Urinary bladder (tissue), 4 donors: ENCODE measurements at places on chromosomes 1 and 21.

GRCh38 chr1:109764561-109765482 lies 1.1 kb upstream of the EPS8L3 start:
- no peak for DNase-seq

DNA sequence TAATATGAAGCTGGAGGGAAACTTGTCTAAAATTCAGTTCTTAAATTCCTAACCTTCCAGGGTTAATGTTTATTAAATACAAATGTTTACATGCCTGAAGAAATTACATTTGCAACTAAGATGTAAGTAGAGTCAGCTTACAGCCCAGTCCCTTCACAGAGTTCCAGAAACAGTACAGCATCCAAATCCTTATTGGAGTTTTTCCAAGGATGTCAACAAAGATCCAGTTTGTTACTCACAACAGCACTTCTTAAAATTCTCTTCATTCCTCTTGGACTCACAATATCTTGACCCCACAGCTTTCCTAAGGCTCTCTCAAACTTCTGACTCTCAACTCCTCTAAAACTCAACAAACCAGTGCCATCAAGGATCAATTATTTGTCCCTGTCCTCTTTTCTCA lies 50.1 kb upstream of the RWDD3 start:
- DNase-seq, result no peak

DNA sequence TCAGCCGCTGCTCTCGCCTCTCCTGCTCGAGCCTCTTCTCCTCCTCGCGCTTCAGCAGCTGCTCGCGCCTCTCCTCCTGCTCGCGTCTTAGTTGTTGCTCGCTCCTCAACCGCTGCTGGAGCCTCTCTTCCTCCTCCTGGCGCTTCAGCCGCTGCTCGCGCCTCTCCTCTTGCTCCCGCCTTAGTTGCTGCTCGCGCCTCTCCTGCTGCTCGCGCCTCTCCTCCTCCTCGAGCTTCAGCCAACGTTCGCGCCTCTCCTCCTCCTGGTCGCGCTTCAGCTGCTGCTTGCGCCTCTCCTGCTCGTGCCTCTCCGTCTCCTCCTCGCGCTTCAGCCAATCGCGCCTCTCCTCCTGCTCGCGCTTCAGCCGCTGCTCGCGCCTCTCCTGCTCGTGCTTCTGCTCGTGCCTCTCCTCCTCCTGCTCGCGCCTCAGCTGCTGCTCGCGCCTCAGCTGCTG lies 3.7 kb downstream of the TCHH start:
- DNase-seq, result no peak

GRCh38 chr1:27416387-27417111 lies 24.1 kb downstream of the GPR3 start:
- no peak for DNase-seq

DNA sequence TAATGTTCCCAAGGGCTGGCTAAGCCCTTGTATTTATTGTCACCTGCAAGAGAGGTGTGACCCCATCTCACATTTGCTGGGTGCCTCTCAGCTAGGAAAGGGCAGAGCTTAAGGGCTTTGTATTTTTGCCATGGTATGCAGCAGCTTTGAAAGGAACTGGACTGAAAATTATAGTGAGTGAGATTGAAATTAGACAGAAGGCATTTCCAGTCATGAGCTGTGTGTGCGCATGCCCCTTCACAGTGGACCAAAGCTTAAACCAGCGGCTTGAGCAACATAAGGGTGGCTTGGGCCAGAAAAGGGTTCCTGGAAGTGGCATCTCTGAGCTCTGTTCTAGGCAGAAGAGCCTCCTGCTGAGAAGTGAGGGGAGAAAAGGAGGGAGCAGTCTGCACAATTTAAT lies 19.8 kb downstream of the MYOG start:
- DNase-seq, result no peak

- no peak for DNase-seq
These were observed 48.8 kb downstream of the TENT5C start for GRCh38 chr1:117654493-117655219.

DNA sequence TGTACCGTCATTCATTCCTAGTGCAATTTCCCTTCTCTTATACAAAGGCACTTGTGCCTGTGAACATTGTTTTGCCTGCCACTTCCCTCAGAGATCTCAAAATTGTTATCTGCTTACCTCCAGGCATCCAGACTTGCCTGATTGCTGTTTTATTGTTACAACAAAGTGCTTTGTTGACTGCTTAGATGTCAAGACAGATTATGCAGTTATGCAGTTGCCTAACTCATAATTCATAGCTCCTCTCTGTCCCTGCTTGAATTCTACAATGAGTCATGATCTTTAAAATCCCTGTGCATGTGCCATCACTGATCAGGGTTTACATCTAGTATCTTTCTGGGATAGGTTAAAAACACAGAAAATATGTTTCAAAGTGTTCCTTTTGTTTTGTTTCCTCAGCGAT lies 24.5 kb downstream of the CXADR start:
- DNase-seq, result no peak

DNA sequence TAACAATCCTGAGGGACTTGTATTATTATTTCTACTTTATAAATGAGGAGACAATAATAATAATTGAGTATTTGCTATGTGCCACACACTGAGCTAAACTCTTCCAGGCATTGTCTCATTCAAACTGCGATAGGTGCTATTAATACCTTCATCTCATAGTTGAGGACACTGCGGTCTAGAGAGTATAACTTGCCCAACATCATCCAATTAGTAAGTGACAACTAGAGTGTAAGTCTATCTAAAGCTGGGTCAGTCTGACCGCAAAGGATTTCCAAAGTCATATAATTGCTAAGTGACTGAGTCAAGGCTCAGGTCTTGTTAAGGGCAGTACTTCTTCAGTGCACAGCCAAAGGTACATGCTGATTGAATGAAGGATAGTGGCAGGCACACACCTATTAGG lies 9.7 kb downstream of the BCL9 start:
- no peak for DNase-seq

- no peak for DNase-seq
These were observed 232.0 kb upstream of the VAMP3 start for GRCh38 chr1:7538849-7539768.

DNA sequence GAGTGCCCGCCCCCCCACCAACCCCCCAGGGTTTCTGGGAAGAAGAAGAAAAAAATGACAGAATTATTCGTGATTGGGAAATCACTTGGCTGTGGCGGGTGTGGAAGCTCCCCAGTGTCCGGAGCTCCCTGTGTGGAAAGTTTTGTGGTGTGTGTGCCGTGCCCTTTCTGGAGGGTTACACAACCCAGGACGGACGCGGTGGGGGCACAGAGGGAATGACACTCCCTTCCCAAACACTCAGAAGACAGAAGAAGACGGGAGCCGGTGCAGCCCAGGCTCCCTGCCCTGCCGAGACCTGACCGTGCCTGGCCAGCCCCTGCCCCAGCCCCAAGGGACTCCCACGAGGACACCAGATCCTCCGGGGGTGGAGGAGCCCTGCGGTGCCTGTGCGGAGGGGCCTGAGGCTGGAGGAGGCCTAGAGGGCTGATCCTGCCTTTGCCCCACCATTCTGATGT lies 33.0 kb upstream of the ADARB1 start:
- DNase-seq, result no peak

DNA sequence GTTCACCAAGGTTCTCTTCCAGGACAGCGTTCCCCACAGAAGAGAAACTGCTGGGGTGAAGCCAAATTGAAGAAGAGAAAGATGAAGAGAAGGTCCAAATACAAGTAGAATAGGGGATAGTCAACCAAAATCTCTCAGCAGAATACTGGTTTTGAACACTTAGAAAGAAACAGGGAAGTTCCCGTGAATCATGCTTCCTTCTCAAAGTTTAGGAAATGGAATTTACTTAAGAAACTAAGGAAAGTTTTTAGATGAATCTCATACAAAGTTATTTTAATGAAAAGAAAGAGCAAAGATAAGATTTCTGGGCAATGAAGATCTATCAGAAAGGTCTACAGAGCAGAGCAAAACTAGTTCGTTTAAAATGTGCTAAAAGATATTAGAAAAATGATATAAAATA lies 43.3 kb downstream of the EXO1 start:
- DNase-seq, result no peak

GRCh38 chr1:35598895-35599294 lies 25.8 kb downstream of the TFAP2E start:
- DNase-seq, result no peak

DNA sequence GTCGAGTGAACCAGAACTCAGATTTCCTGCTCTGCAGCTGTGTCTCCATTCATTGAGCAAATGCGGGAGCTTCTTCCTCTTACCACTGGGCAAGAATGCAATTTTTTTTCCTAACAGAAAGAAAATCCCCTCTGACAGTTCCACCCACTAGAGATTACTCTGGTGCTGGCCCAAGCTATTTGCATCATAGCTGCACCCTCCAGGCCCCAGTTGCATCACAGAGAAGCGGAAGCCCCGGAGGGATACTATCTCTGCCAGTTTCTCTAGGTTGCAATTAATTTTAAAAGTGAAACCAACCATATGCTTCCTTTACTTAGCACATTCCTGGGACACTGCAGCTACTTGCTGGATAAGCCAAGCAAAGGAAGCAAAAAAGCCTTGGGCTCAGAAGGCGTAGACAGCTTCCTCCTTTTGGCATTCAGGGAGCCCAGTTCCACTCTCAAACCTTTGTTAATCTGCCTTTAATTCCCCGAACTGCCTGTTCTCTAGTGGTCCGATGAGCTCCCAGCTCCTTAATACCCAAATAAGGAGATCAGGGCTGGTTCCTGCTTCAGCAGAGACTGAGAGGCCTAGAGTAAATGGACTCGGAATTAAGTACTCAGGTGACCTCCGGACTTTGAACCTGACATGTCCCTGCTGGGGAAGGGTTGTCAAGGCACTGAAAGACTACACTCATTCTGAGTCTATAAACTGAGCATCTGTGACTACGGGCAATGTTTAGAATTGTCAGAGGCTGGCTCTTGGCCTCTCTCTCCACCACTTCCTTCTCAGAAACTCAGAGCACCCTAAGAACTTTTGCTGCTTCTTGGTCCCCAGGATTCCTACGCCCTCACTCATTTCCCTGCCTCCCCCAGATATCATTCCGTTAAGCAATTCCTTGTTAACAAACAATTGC lies 72.5 kb upstream of the TNFSF18 start:
- DNase-seq, result peak; percentile 64

- DNase-seq, result no peak
These were observed 46.0 kb upstream of the CNTN2 start for GRCh38 chr1:204996981-204997380.

GRCh38 chr1:25456502-25456901 lies 25.8 kb downstream of the MACO1 start:
- DNase-seq, result no peak

- DNase-seq, result no peak
These were observed 17.2 kb downstream of the CC2D1B start for GRCh38 chr1:52348704-52349300.

DNA sequence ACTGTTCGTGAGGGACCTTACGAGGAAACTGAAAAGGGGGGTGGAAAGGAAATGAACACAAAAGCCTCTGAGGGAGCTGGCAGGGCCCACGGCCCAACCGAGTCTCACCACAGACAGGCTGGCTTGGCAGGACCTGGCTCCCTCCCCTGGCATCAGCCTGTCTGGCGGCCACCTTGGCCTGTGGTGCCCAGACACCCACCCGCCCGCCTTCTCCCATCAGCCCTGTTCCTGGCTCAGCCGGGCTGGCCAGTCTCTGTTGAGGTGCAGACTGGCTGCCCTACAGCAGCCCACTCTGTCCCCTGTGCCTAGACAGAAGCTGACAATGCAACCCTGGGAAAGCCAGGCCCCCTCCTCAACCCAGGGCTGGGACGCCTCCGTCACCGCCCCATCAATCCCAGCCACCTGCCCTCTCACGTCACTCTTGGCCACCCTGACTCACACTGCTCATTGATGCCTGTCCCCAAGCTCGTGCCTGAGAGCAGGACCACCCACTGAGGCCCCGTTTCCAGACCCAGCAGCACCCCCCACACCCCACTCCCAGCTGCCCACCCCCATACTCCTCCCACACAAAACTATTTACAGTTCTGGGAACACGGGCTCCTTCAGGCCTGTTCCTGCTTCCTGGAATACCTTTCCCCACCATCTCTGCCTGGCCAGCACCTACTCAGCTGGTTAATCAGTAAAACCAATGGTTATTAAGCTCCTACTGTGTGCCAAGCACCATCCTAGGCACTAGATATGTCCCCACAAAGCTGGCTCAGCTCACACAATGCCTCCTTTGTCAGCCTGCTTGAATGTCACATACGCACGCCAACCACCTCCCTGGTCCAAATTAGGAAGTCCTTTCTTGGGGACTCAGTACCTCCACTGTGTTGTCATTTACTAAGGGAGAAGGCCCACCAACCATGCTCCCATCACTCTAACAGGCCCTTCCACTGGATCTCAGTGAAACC lies 22.7 kb downstream of the SDC3 start:
- no peak for DNase-seq

DNA sequence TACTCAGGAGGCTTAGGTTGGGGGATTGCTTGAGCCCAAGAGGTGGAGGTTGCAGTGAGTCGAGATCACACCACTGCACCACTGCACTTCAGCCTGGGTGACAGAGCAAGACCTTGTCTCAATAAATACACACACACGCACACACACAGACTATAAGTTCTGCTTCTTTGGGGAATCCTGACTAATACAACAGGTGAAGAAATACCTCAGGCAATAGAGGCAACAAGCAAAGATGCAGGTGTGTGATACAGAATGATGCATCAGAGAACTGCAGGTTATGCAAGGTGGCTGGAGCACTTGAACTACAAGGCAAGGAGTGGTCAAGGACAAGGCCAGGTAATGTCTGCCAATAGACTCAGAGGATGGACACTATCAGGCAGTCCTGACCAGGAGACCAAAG lies 117.6 kb upstream of the ZNF678 start:
- DNase-seq, result no peak

GRCh38 chr1:57086154-57086553 lies 120.3 kb upstream of the C8B start:
- no peak for DNase-seq

GRCh38 chr1:15956150-15956549 lies 19.8 kb downstream of the ZBTB17 start:
- DNase-seq, result no peak

GRCh38 chr1:20234788-20235535 lies 48.6 kb upstream of the PLA2G2C start:
- DNase-seq, result no peak

GRCh38 chr1:246679794-246680177 lies 44.4 kb upstream of the SCCPDH start:
- no peak for DNase-seq

GRCh38 chr1:212643877-212644276 lies 35.3 kb downstream of the ATF3 start:
- no peak for DNase-seq

DNA sequence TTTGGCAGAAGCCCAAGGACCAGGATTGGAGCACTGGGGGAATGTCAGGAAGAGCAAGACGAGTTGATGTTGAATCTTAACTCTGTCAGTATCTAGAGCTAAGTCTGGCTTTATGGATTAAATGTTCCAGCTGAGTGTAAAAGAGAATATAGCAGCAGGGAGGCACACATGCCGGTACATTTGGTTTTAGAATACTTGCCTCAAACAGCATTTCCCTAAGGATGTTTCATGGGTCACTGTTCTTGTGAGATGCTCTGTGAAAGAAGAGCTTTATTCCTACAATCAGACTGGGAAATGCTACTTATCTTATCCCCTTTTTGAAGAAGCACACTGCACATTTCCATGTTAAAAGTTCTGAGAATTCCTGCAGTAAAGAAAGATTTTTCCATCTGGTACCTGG lies 440.3 kb upstream of the B3GALT2 start:
- DNase-seq, result no peak

- no peak for DNase-seq
These were observed at the start of gene FNDC5 for GRCh38 chr1:32870615-32871363. Gene FNDC5, minus strand, starts transcription at chr1:32870912.
